ENCODE measurements at places on chromosomes 4 and X.

DNA sequence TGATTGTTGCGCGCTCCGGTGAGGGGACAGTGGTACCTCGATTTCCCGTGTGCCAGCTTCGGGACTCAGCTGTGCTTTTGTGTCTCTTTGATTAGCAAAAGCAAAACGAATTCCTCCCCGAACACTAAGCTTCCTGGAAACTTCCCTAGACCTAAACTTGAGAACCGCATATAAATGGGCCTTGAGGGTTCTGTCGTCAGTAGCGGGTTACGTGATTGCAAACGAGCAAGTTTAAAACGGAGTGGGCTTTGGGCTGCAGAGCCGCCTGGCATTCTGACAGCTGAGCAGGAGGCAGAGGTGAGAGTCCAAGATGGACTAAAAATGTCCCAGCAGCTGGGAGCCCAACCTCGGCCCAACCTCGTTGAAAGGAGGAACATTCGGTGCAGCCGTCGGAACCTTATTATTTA lies 1.2 kb upstream of the TAPT1 start:
- DNase-seq: no peak

GRCh38 chr4:145446184-145446583 lies 35.5 kb upstream of the SMAD1 start:
- no peak for DNase-seq

DNA sequence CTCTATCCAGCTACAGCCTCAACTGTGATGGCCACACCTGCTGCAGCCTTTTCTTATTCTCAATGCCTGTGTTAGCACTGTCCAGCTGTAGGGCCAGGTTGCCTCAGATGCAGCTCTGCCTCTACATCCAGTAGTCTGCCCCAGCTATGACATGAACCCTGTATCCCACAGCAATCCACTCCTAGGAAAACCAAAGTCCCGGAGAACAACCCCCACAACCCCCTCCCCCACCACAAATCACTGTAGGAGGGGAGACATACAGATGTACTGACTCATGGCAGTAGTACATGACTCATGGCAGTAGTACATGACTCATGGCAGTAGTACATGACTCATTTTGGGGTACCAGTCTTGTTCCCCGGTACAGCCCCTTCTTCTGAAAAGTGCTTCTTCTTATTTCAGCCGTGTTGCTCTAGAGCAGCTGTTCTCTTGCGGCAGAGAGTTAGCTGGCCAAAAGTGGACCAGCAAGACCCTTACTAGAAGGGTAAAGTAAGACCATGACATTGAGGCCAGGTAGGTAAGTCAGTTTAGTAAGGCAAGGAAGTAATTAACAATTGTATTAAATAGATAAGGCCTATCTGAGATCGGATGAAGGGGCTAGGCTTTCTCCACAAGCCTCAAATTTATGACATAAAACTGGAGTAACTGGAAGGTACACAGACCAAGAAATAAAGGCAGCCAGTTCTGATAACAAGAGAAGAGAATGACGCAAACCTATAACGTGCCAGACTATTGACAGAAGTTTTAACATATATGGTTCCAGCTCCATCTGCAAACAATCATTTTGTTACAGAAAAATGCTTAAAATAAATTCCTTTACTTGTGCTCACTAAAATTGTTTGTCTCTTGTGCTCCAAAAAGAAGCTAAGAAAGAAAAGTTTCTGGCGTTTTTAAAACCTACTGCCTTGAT lies 221.4 kb downstream of the TACR3 start:
- DNase-seq: no peak

DNA sequence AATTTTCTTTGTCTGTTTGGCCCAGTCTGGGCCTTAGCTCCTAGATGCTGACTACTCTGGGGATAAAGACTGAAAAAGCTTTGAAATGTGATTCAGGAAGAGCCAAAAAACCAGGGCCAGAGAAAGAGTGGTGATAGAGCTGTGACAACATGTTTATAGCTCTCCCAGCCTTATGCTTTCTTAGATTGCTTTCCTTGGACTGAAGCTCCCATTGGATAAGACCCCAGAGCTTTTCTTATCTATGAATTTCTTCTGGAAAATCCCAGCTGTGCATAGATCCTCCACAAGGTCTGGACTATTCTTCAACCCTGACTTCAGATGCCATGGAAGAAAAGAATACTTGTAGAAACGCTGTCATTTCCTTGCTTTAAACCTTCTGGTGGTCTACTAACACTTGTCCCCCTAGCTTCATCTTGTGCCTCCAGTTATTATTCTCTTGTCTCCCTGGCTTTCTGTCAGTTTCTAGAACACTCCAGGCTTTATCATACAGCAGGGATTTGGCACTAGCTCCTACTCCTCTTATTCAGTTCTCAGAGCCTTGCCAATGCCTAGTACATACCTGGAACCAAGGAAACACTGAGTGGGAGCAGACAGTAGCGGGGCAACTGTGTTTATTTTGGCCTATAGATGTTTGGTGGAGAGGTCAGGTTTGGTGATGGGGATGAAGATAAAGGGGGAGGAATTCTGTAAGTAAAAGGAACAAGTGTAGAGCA lies 57.1 kb upstream of the TEX13D start:
- no peak for DNase-seq

- DNase-seq: no peak
Observed at GRCh38 chr4:118825799-118826198, 10.1 kb downstream of the SEC24D start.

Measured in DND-41 (cell line).